ENCODE measurements at places on chromosomes 2 and 18.

DNA sequence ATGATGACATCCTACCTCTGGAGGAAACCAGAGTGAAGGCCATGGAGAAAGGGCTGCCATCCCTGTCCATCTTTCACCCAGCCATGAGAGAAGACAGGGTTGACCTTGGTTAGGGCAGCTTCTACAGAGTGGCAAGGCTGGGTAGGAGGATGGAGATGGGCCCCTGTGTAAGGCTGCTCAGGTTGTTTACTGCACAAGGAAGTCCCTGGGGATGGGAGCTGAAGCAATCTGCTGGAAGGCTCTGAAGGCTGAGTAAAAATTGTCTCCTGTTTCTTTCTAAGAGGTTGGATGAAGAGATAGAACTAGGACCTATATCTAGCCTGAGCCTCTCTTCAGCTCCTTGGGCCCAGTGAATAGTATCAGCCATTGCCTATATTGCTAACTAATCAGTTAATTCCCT, 14.4 kb downstream of the ELMOD3 start:
- DNase-seq: no peak

DNA sequence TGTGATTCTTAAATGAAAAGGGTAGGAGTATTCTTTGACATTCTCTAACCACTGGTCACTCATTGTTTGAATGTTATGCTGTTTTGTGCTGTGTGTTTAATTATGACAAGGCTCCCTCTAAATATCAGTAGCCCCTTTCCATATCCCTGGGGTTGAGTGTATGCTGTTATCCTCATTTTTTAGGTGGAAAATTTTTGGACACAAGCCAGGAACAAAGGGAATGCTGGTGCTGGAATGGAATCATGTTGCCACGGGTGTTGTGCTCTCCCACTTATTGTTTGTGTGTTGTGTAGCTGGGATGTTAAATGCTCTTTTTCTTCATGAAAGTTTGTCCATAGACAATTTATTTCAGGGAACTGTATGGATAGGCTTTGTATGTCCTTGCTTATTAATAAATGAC, 43.3 kb downstream of the ZNF532 start:
- DNase-seq: no peak

DNA sequence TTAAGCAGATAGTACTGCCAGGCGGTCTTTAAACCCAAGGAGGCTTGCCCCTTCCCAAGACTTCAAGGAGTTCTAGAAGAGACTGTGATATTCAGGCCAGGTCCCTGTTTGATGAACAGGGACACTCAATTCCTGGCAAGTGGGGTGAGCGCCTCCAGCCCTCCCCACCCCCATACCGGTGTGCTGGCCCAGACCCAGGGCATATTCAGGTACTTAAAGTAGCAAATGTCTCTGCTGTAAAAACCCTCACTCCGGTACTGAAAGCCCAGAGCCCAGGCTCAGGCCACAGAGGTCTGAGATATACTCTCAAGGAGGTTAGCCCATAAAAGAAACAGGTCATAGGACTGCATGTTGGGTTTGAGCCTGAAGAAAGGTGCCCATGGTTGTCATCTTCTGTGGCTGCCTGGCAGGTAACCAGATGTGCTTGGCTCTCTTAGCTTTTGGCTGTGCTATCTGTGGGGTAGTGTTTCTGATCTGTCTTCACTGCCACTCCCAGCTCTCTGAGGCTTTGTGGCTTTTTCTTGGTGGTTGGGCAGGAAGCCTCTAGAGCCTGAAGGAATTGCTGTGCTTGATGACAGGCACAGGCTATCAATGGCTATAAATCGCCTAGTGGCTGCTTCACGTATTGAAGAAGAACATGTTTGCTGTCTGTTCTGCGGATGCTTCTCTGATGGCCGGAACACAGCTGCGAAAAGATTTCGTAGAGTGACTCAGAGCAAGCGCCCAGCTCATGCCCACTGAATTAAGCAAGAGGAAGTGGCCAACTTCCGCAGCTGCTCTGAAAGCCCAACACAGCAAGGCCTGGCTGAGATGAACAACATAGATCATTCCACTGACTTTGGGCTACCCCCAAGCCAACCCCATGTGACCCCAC, 63.3 kb upstream of the ALPP start:
- DNase-seq: peak; percentile 65

- no peak for DNase-seq
Measured at GRCh38 chr2:230757476-230757875, 44.8 kb downstream of the CAB39 start.

DNA sequence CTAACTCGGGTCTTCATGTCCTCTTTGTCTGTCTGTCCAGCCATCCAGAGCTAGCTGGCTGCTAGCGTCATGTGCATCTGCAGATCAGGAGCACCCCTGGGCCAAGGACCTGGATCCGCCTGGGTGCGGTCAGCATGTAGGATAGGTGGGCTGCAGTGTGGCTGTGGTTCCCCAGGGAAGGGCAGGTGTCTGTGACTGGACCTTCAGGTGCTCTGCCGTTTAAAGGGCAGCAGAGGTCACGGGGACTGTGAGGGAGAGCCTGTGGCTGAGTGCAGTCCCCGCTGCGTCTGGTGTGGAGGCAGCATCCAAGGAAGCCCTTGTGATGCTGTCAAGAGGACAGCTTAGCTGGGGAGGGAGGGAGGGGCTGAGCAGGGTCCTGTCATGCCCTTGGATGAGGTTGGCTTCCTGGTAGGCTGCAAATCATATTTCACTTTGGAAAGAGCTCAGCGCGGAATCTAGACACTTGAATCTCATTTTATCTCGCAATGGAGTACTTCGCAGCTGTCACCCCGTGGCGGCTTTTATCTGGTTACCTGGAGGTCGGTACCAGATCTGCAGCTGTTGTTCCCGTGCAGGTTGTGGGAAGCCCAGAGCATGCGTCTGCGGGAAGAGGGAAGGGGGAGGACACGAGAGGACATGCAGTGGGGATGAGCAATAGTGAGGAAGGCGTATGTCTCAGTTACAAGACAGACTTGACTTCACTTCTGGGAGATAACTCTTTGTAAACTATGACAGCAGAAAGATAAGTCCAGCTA, 5.9 kb upstream of the RALB start:
- no peak for DNase-seq

Measured in effector memory CD8-positive, alpha-beta T cell (primary cell).